Pulmonary artery endothelial cell (primary cell): ENCODE measurements at places on chromosomes 7 and 10. TPM values are rescaled to one million over a fixed set of nuclear protein-coding genes. Genes with fewer than 3 reads are reported as not detected.
A peak's percentile ranks its signal among the peaks of the same experiment; 100 is the strongest.

- DNase-seq: no peak
These were observed 270.4 kb downstream of the ZMYND11 start for GRCh38 chr10:405648-406047.

PDCD11 gene
- total RNA-seq: 53.0 and 75.7 TPM in 2 replicates

PSD gene
- 0.07 and 0.14 TPM in 2 replicates for total RNA-seq

DNA sequence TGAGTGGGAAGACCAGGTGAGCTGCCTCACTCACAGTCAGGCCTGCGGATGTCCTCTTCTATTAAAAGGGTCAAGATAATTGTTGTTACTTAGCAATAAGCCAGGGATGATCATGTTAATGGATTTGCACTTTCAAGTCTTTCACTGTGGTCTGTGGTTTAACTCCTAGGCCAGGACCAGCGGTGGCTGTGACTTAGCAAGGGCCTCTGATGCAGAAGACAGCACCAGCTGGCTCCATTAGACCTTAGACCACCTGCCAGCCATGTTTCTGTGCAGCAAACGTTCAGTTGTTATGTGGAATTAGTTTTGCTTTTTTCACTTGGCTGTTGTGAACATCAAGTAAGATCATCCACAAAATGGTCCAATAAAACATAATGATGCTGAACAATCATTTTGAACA is 537.3 kb downstream of the TNS3 start:
- DNase-seq: no peak

GRCh38 chr10:83991986-83992753 is 147.1 kb upstream of the GHITM start:
- no peak for DNase-seq

DNA sequence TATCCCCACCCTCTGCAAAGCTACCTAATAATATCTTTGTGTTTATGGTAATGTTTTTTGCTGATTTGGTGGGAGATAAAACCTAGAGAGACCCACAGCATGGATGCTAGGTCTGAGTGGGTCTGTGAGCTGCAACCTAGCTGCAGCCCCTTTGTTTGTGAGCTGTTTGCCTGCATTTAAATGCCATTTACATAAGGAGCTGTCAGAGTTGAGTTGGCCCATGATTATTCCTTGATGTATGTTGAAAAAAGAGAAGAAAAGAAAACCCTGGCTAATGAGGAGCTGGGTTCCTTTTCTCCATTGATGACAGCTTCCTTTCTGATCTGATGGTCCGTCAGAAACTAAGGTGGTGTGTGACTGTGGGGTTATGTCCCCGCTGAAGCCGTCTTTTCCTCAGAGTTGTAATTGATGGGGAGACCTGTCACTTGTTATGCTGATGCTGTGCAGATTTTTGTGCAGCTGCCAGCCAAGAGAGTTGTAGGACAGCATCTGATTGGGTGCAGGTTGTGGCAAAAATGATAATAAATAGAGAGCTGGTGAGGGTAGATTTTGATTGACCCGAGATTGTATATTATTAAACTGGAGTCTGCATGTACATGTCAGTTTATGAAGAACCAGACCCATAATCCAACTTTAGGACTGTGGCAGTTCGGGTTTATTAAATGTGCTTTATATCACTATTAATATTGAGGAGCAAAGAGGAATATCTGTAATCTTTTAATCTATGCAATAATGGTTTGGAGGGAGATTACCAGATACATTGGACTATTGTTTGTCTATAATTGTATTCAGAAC is 219.8 kb downstream of the AUTS2 start:
- no peak for DNase-seq

NUTM2A gene
- total RNA-seq: 0.07 and 0.35 TPM in 2 replicates

HMX2 gene
- not detected in 2 replicates for total RNA-seq

SLC16A9 gene
- total RNA-seq: 0.07 TPM in 1 of 2 replicates, not detected in the other

PAPSS2 gene
- total RNA-seq: 74.2 and 74.3 TPM in 2 replicates

ADRB1 gene
- total RNA-seq: 0.13 and 0.28 TPM in 2 replicates

WDFY4 gene
- total RNA-seq: 7.1 and 19.1 TPM in 2 replicates

DNA sequence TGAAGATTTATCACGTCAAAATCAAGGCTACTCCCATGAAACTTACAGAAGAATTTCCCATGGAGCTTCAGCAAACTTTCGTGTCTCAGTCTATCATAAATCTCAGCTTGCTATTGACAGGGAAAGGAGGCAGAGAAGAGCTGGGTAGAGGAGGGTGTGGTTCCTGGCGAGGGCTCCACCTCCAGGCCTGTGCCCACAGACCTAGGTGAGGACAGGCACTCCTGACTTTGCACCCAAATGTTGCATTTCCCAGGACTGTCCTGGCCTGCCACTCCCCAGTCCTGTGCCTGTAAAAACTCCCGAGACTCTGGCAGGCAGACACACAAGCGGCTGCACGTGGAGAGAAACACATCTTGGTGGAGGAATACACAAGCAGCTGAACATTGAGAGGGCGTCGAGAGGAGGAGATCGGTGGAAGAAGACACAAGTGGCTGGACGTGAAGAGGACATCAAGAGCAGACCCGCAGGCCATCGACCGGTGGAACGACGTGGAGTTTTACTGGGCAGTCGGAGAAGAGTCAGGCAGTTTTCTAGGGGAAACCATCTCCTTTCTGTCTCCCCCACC is 145.1 kb downstream of the CTNNA3 start:
- no peak for DNase-seq

SVIL gene
- 67.4 and 75.9 TPM in 2 replicates for total RNA-seq

DNA sequence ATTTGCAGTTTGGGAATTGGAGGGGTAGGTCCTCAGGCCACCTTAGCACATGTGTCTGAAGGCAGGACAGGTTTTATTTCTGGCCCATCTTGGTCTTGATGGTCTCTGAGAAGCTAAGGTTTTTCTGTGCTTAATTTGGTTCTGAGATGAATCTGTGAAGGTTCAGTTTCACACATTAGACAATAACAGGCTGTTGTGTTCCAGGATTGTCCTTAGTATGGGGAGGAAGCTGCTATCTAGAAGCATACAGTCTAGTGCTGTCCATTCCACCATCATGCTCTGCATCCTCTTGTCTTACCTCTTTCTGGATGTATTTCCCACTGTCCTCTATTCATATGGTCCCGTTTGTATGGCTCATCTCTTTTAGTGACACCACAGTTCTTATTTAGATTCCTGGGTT is 7.1 kb downstream of the UBE2D1 start:
- no peak for DNase-seq

GRCh38 chr10:119832951-119833350 is 39.7 kb downstream of the MCMBP start:
- DNase-seq: no peak

DNA sequence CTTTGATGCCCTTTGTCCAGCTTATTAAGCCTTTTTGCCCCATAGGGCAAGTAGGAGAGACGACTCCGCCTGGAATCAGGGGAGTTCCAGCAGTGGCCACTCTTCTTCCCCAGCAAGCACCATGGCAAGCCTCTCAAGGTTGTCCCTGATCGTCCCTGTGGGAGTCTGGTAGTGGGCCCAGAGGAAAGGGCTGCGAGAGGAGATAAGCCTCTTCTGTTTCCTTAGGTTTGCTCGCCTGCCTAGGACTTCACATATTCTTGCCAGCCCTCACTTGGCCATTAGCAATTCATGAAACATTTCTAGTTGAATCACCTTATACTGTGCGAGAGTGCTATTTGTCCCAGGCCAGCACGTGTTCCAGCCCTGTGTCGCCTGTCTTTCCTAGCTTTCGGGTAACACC is 47.8 kb upstream of the CPN1 start:
- DNase-seq: peak; percentile 30

DNA sequence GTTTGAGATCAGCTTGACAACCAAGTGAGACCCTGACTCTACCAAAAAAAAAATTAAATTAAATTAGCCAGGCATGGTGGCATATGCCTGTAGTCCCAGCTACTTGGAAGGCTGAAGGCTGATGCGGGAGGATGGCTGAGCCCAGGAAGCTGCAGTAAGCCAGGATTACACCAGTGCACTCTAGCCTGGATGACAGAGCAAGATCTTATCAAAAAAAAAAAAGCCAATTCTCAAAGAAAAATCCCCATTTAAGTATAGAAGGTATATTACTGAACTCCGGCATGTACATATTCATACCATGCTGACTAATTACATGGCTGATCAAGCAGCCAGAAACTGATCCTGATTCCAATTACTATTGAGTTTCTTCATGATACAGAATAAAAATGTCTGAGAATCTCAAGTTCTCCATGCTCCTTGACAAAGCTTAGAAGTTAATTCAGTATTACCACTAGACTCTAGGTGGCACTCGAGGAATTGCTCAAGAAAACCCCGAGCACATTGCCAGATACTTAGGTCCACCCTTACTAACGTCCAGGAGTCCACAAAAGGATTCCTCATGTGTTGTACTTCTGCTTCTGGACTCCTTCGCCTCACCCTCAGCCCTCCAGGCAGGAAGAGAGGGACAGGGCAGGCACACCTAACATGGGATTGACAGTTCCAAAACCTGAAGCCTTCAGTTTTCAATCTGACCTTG is 148.9 kb downstream of the PARD3 start:
- peak; percentile 69 for DNase-seq

CRHR2 gene
- not detected in 2 replicates for total RNA-seq

GRCh38 chr10:131667561-131667960 is 233.2 kb upstream of the PPP2R2D start:
- no peak for DNase-seq

DNA sequence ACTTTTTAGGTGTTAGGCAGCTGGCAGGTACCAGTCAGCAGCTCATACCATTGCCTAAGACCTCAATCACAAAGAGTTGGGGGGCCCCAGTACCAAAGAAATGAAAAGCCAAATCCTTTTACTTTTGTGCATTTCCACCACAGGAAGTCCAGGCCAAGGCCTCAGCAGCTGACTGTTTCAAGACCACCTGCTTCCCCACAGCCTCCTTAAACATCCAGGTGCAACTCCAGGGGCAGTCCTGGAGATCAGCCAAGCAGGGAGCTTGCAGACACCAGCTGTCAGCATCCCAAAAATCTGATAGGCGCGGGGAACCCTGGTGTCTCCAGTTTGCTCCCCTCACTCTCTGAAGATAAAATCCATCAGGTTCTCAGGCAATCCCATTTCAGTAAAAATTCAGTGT is 91.5 kb upstream of the EFCAB10 start:
- no peak for DNase-seq

MUC12 gene
- under 0.01 TPM in 1 of 2 replicates, not detected in the other for total RNA-seq

CREB5 gene
- 2.8 and 4.7 TPM in 2 replicates for total RNA-seq

HGF gene
- total RNA-seq: 3.3 and 5.1 TPM in 2 replicates

- DNase-seq: no peak
These were observed 46.8 kb downstream of the PDE1C start for GRCh38 chr7:32023376-32023775.

GRCh38 chr10:22805304-22805703 is 90.9 kb upstream of the PIP4K2A start:
- DNase-seq: no peak

DNA sequence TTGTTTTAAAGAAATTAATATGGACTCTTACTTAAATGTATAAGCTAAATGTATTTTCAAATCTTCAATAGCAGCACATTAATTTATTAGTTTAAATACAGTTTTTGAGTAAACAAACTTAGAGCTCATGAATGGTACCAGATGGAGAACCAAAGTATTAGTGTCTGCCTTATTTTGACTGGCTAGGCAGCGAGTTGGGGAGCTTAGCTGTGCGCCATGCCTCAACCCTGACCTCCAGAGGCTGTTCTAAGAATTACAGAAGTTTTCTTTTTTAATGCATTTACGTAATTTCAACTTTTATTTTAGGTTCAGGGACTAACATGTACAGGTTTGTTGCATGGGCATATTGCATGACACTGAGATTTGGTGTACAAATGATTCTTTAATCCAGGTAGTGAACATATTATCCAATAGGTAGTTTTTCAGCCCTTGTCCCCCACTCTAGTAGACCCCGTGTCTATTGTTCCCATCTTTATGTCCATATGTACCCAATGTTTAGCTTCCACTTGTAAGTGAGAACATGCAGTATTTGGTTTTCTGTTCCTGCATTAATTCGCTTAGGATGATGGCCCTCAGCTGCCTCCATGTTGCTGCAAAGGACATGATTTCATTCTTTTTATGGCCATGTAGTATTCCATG is 166.8 kb downstream of the IQUB start:
- DNase-seq: peak; percentile 11

GRCh38 chr7:47538846-47539311 is 43.0 kb downstream of the TNS3 start:
- no peak for DNase-seq

- DNase-seq: no peak
These were observed 54.4 kb downstream of the TFPI2 start for GRCh38 chr7:93836116-93836515.

DNA sequence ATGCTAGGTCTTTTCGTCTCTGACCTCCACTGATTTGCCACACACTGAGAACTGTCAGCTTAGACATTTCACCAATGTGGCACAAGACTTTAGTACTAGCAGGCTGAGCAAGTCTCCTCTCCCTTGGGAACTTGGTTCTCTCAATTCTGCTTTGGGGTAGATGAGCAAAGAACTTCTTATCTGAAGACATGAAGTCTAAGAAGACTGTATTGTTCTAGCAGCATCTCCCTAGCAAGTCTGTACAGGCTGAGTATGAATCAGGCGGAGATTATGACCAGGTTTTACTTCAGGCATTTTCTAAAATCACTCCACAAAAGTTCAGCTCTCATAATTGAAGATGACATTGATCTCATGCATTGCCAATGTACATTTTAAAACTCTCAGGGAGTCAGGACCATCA is 23.8 kb upstream of the STN1 start:
- DNase-seq: no peak

AOAH gene
- not detected in 2 replicates for total RNA-seq

DNA sequence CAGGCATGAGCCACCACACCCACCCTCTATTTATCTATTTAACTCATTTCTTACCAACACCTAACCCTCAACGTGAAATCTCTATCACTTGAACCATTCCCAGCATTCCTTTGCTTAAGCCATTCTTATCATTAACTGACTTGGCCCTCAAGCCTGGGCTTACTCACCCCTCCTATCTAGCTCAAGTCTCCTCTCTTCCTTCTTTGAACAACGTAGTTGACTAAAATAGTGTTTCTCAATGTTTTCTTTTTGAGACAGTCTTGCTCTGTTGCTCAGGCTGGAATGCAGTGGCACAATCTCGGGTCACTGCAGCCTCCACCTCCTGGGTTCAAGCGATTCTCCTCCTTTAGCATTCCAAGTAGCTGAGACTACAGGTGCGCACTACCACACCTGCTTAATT is 7.0 kb downstream of the ANXA7 start:
- no peak for DNase-seq

DNA sequence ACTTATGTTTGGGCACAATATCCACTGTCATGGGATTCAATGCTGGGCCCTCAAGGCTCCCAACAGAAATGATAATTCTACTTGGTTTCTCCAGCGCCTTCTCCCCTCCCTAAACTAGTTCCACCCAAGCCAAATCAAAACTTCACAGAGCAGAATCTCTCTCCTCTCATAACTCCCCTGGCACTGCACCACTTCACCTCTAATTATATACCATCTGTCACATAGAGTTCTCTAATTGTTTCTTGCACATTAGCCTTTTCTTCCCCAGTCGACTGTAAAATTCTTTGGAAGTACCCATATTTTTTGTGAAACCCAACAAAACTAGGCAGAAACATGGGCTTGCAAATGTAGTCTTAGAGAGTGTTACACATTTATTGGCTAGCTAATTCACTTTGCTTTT is 8.1 kb downstream of the SGMS1 start:
- no peak for DNase-seq

GFRA1 gene
- 0.07 and 2.1 TPM in 2 replicates for total RNA-seq

VWC2 gene
- not detected in 2 replicates for total RNA-seq

GRCh38 chr10:62934258-62934657 is 118.1 kb upstream of the EGR2 start:
- DNase-seq: no peak

- DNase-seq: no peak
These were observed 99.1 kb upstream of the JCAD start for GRCh38 chr10:30158325-30158960.
